ENCODE measurements at places on chromosomes 2 and 18.

DNA sequence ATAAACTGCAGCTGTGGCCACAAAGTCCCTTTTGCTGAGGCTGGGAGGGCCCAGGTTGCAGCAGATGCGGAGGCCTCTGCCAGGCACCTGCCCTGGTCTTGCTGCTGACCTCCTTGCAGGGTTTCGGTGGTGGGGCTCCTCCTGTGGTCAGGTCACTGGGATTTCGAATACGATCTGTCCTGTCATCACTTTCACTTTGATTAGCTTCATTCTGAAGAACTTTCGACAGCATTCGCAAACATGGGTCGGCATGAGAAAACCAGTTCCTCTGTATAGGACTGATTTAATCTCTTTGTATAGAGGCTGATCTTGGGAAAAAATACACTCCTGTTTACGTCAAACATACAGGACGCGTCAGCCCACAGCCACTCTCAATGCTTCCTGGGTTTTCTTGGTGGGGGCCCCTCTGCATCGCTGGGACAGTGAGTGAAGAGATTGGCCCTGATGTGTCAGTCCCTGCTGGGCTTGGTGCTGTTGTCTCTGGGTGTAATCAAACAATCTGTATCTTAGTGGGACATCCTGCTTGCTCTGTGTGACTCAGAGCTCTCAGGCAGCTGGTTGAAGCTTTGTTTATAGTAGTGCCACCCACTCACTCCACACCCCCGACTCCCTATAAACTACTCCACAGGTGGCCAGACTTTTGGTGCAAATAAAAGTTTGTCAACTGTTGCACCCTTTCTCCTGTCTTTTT, 209.4 kb upstream of the CXCR4 start:
- no peak for DNase-seq

GRCh38 chr18:63971320-63972001, 1.6 kb downstream of the SERPINB8 start:
- no peak for DNase-seq

GRCh38 chr2:12990523-12990922, 273.8 kb downstream of the TRIB2 start:
- DNase-seq: no peak

GRCh38 chr2:68832233-68832869, 38.8 kb downstream of the BMP10 start:
- no peak for DNase-seq

DNA sequence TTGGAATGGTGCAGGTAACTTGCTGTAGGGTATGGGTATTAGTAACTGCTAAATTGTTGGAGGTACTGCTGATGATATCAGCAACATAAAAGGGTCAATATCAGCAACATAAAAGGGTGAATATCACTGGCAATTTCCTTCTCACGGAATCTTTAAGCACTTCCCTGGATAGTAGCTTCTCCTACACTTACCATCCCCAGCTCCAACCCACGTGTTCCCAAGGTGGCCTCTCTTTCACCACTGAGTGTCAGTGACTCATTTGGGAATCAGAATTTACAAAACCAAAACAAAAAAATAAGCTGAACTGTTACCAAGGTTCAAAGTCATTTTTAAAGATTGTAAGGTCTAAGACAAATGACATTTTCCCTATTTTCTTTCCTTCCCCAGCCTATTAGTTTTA, 70.8 kb downstream of the LRP2 start:
- no peak for DNase-seq

Data from NCI-H1105 treated with DMSO at 0.1 percent for 48 hours (cell line).